Posterior vena cava (tissue), 2 donors: ENCODE measurements at places on chromosomes 13 and 19. TPM values are rescaled to one million over a fixed set of nuclear protein-coding genes. Genes with fewer than 3 reads are reported as not detected.

PDX1 gene
- total RNA-seq: not detected

ZNF546 gene
- 5.9 TPM for total RNA-seq

FOXO1 gene
- 42.5 TPM for total RNA-seq

ANKRD27 gene
- total RNA-seq: 25.2 TPM
